ENCODE measurements at places on chromosomes 1 and 21. TPM values are rescaled to one million over a fixed set of nuclear protein-coding genes. Genes with fewer than 3 reads are reported as not detected.

GRCh38 chr1:54595956-54596498 lies 27.3 kb downstream of the FAM151A start:
- no peaks in the 10 kb centered on the region for H3K36me3 ChIP-seq
- no peak overlapping the region for H3K27ac ChIP-seq
- no peak for DNase-seq
- peaks cover 14% of the 10 kb centered on the region for H3K27me3 ChIP-seq
- H3K4me1 ChIP-seq: no peaks in the 10 kb centered on the region

GRCh38 chr1:183293241-183293640 lies 107.2 kb downstream of the LAMC2 start:
- no peaks in the 10 kb centered on the region for H3K4me1 ChIP-seq
- H3K27me3 ChIP-seq: peaks cover 44% of the 10 kb centered on the region
- H3K27ac ChIP-seq: no peak overlapping the region
- H3K4me3 ChIP-seq: no peak overlapping the region

GRCh38 chr21:25296252-25296651 lies 311.0 kb downstream of the MRPL39 start:
- H3K36me3 ChIP-seq: no peaks in the 10 kb centered on the region
- no peak for DNase-seq
- no peaks in the 10 kb centered on the region for H3K4me1 ChIP-seq
- no peaks in the 10 kb centered on the region for H3K27me3 ChIP-seq
- no peak overlapping the region for H3K4me3 ChIP-seq

DNA sequence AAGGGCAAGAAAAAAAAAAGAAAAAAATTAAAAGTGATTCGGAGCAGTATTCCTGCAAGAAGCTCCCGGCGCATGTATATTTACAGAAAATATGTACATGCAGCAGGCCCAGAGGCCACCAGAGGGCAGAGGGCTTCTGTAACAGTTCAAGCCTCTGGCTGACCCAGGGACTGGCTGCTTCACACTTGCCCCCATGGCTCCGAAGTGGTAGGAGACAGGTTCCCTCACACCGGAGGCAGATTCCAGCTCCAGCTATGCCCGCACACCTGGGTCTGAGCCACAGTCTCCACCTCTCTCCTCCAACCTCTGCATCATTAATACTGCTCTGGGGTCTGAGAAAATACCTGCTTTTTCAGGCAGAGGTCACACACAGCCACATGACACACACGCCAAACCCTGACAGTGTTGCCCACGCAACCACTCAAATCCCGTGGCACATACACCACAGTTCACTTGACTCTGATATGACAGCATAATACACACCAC lies 2.2 kb upstream of the ARHGAP30 start:
- no peak overlapping the region for H3K4me3 ChIP-seq
- H3K4me1 ChIP-seq: peaks cover 22% of the 10 kb centered on the region
- H3K27ac ChIP-seq: no peak overlapping the region
- DNase-seq: peak; percentile 78
- H3K36me3 ChIP-seq: no peaks in the 10 kb centered on the region

DNA sequence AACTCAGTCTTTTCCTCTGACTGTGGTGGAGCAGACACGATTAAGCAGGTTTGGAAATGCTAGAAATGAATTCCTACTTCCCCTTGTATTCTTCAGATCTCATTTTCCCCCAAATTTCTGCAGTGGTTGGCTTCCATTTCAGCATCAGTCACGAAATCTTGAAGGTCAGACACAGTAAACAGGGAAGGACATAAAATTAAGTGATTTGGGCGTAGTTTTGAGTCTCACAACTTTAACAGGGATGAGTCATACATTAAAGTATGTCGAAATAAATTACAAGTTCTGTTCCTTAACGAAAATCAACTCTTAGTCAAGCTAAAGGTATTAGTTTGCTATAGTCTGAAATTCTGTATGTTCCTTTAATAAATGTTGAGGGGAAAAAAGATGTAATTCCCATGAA lies 61.1 kb downstream of the HNRNPR start:
- H3K27ac ChIP-seq: no peak overlapping the region
- H3K4me3 ChIP-seq: no peak overlapping the region
- DNase-seq: no peak
- H3K27me3 ChIP-seq: no peaks in the 10 kb centered on the region
- H3K36me3 ChIP-seq: peaks cover 69% of the 10 kb centered on the region

GRCh38 chr1:113675302-113675701 lies 84.0 kb downstream of the PHTF1 start:
- H3K4me1 ChIP-seq: no peaks in the 10 kb centered on the region
- no peak for DNase-seq
- no peaks in the 10 kb centered on the region for H3K27me3 ChIP-seq
- no peaks in the 10 kb centered on the region for H3K36me3 ChIP-seq
- no peak overlapping the region for H3K27ac ChIP-seq

The SLC1A7 gene
- not detected for total RNA-seq

- H3K4me3 ChIP-seq: no peak overlapping the region
- no peaks in the 10 kb centered on the region for H3K36me3 ChIP-seq
Measured at GRCh38 chr21:15423676-15424445, 305.9 kb upstream of the USP25 start.

All from K562 (cell line).